Stimulated activated CD4-positive, alpha-beta T cell treated with anti-CD3 and anti-CD28 coated beads, Interleukin-1b, Interleukin-23, amount 100 ng/mL, for 24 hours (primary cell): ENCODE measurements at places on chromosomes 12 and 14.
A peak's percentile ranks its signal among the peaks of the same experiment; 100 is the strongest.

DNA sequence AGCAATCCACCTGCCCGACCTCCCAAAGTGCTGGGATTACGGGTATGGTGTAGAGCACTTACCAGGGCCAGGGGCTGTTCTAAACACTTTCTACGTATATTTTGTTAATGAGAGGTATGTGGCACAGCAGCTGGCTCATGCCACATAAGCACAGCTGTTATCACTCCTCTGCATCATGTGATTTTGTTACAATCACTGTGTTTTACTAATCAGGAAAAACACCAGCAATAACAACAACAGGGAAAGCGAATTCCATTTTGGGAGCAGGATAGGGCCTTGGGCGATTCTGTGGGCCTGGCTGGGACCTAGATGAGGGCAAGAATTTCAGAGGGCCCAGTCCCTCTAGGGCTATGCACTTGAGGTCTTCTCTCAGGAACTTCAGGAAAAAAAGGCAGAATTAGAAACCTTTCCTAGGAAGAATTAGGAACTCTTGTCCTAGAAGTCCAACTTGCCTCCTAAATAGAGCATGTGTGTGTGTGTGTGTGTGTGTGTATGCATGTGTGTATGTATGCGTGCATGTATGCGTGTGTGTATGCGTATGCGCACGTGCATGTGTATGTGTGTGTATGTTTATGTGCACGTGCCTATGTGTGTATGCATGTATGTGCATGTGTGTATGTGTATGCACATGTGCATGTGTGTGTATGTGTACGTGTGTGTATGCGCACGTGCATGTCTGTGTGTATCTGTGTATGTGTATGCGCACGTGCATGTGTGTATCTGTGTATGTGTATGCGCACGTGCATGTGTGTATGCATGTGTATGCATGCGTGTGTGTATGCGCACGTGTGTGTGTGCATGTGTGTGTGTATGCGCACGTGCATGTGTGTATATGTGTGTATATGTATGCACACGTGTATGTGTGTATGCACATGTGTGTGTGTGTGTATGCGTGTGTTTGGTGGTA, 41.8 kb upstream of the CORO1C start:
- DNase-seq, result no peak

- no peak for DNase-seq
Observed at GRCh38 chr12:4270831-4271716, 2.5 kb upstream of the CCND2 start.

DNA sequence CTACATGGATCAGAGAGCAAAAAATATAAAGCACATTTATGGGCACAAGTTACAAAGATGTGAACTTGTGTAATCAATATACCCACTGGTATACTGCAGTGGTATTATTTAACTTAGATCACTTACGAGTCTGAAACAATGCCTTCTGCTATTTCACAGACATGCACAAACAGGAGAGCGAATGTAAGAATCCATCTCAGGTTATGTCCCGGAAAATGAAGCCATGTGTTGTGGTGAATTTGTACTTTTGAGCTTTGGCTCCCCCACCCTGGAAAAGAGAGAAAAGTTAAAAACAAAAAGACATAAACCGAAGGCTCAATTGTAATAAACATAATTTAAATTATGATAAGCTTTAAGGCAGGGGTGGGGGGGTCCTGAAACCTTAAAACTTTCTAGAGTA, 7.6 kb downstream of the ABCC9 start:
- DNase-seq, result no peak

- DNase-seq, result no peak
Observed at GRCh38 chr12:86249851-86250250, 6.3 kb downstream of the MGAT4C start.

GRCh38 chr12:104064842-104065427, 604 bp downstream of the HCFC2 start:
- no peak for DNase-seq

- DNase-seq, result no peak
Observed at GRCh38 chr14:74663884-74664283, 49.0 kb downstream of the AREL1 start.

DNA sequence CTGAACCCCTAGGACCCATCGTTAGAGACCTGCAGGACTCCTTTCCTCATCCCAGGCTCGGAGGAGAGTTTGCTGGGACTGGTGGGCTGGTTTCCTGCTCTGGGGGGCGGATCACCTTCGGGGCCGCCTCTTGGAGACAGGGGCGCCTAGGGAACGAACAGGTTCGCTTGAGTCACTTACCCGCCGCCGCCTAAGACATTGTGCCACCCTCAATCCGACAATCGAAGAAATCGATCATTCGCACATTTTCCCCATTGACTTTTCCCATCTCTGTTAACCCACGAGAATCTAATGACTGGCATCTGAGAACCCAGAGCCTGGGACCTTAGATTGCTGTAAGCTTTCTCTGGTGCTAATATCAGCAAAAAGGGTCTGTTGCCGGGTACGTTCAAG, 322 bp downstream of the SLC39A9 start:
- no peak for DNase-seq

DNA sequence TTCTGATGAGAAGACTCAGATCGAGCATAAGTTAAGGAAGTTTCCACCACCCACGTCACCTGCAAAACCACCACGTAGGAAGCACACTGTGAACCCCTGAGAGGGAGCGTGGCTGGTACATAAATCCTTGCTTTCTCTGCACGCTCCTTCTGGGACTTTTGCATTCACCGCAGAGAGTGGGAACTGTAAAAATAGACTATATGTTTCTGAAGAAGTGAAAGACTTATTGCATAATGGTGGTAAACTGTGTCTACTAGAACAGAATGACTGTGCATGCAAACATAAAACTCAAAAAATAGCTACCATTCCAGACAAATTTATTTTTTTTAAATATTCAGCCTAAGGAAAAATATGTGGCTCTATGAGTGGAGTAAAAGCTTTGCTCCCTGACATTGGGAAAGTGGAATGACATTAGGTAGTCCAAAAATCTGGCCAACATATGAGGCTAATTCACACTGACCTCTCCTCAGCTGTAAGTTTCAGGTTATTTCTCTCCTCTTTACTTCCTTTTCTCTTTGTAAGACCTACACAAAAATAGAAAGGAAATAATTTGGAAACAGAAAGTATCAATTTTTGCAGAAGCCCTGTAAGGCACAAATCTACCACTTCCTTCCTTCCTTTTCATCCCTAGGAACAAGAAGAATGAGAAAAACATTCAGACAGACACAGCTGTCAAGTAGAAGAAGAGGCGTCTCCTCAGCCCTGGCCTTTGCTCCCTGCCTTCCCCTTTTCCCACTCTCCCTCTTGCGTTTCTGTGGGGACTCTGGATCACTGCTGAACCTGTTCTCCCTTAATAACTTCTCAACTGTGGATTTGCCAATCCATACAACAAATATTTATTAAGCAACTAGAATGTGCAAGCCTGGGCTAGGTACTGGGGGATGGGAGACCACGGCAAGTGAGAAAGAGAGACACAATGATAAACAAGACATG, 264.3 kb upstream of the FOXN3 start:
- peak; percentile 56 for DNase-seq

- DNase-seq, result peak; percentile 13
Observed at GRCh38 chr12:127559349-127560040, 707.5 kb upstream of the TMEM132C start.

DNA sequence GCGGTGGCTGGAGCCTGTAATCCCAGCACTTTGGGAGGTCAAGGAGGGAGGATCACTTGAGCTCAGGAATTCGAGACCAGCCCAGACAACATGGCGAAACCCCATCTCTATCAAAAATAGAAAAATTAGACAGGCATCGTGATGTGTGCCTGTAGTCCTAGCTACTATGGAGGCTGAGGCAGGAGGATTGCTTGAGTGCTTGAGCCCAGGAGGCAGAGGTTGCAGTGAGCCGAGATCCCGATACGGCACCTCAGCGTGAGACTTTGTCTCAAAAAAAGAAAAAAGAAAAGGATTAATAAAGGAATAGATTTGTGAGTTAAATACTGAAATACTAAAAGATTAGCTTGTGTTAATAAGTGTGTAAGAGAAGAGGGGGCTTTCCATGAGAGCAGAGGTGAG, 29.4 kb downstream of the RPGRIP1 start:
- no peak for DNase-seq

DNA sequence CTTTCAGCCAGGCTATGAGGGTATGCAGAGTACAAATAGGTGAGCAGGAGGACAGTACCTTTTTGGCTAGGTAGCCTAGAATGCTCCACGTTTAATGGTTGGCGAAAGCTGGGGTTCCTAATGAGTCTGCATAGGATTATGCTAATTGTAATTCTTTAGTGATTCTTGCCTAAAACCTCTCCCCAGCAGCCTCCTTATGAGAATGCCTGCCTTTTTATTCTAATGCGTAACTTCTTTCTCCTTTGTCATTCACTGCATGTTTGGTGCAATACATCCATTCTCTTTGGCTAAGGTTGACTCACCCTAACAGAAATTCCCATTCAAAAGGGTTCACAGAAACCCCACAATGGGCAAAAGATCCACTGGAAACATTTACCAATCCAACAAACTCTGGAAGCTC, 752.2 kb downstream of the FSCB start:
- no peak for DNase-seq

DNA sequence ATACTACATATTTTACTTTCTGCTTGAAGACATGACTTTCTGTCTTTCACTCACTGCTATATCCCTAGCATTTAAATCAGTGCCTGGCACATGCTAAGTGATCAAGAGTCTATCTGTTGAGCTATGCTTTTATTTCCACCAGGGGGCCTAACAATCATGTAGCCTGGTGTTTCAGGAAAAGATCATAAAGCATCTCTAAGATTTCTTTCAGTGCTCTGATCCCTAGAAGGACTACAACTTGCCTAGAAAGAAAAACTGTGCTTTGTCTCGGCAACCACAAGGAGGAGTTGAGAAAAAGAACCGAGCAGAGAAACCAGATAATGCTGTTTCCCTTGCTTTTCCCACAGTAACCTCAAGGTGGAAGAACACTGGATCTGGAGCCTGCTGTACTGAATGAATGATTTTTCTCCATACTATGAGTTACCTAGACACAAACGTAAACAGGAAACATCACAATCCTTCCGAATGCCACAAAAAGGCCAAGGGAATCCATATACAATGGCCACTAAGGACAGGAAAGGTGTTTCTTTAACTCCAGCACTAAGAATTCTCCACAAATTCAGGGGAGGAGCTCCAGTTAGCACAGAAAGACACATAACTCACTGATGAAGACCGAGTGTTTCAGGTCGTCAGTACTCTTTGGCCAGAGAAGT, 1.2 kb downstream of the CRY1 start:
- no peak for DNase-seq
